Thyroid gland (tissue), 4 donors: ENCODE measurements at places on chromosomes 6 and 20.

GRCh38 chr6:138989098-138989983 is 1.3 kb upstream of the REPS1 start:
- DNase-seq, result no peak

GRCh38 chr20:47686545-47686944 is 98.7 kb downstream of the SULF2 start:
- DNase-seq, result no peak

DNA sequence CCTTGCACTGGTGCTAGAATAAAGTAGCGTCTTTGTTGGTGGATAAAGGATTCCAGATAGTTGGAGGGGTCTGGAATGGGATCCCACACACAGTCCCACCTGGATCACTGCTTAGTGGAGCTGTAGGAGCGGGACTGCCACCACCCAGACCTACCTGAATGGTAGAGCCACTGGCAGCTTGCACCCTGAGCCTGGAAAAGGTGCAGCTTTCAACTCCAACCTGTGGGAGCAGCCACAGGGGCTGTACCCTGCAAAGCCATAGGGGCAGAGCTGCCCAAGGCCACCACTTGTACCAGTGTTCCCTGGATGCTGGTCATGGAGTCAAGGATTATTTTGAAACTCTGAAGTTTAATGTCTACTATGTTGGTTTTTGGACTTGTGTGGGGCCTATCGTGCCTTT is 26.9 kb downstream of the VTA1 start:
- DNase-seq, result no peak

DNA sequence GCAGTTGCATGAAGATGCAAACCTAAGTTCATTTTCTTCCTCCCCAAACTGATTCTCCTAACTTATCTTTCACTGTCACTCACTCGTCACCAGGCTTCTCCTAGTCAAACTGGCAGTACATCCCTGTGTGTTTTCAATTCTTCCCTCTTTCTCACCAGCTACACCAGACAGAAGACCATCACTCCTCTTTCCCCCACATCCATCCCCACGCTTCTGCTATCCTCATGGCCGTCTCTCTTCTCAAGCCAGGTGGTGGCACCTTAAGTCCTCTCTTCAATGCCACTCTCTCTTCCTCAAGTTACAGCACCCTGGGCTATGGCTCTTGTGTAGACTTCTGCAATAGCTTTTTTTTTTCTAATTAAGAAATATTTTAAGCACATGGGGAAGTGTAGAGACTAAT is 14.4 kb upstream of the TREM2 start:
- DNase-seq, result no peak

DNA sequence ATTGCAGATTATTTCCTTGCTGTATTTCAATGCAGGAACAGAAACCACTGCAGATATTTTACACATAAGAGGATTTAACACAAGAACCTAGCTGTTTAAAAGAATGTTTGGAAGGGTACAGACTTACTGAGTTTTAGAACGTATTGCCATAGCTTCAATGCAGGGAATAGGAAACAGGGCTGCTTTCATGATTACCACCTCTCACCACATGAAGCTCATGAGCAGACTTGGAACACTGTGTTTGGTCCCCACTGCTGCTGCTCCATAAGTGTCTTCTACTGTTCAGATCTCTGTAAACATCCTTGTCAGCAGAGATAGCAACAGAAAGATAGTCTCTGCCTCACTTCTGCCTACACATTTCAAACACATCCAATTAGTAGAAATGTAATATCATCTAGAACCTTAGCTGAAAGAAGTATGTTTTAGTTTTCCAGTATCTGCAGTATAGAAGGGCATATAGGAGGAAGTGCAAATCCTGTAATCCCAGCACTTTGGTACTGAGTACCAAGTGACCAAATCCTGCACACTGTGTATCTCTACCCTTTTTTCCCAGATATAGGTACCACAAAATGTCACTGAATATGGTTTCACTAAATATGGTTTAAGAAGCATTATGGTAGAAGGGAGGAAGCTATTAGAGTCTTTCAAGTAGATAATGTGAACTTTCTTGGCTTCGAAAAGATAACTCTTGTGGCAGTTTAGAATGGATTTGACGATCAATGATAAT is 51.9 kb downstream of the STXBP5 start:
- DNase-seq, result no peak

- no peak for DNase-seq
These were observed 8.5 kb downstream of the TMEM242 start for GRCh38 chr6:157314705-157315321.

- DNase-seq, result no peak
These were observed 45.1 kb upstream of the TASP1 start for GRCh38 chr20:13683833-13684232.

DNA sequence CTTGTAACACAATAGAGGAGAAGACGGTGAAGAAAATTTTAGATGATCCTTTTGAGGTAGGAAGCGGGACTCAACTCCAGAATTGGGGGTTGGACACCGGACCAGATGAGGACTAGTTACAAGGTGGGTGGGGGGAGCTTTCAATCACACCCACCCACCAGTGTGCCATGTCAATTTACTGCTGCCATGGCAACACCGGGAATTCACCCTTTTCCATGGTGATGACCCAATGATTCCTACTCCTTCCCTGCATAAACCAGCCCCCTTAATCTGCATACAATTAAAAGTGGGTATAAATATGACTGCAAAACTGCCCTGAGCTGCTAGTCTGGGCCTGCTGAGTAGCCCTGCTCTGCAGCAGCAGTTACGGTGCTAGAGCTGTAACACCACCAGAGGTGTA is 14.7 kb downstream of the RAD21L1 start:
- no peak for DNase-seq

DNA sequence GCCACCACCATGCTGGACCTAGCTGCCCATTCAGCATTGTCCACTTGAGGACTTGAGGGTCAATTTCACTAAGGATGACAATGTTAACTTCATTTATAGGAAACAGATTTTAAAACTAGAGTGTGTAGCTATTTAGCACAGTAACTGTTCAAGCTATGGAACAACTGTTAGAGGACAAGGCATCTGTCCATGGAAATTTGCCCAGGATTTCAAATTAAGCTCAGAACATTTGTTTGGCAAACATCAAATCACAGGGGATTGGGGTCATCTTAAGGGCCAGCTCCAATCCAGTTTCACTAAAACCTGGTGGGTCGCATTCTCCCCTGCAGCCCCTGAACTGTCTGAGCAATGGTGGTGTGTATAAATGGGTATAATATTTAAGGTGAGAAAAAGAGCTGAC is 35.1 kb downstream of the PM20D2 start:
- no peak for DNase-seq

GRCh38 chr20:15682690-15683089 is 890.6 kb downstream of the KIF16B start:
- DNase-seq, result no peak

DNA sequence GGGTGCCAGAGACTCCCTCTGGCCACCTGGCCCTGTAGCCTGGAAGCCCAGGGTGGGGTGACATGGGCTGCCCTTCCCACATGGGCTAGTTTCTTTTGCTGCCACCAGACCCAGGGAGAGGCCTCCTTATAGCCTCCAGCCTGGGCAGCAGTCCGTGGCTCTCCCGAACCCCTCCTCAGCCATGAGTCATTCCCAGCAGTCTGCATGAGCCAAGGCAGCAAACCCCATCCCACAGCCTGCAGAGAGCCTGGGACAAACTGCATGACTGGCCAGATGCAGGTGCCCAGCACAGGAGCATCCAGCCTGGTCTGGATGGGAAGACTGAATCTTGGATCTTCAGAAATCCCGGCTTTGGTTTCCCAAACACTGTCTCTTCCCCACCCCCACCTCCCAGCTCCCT is 75.7 kb downstream of the MRPL14 start:
- no peak for DNase-seq

DNA sequence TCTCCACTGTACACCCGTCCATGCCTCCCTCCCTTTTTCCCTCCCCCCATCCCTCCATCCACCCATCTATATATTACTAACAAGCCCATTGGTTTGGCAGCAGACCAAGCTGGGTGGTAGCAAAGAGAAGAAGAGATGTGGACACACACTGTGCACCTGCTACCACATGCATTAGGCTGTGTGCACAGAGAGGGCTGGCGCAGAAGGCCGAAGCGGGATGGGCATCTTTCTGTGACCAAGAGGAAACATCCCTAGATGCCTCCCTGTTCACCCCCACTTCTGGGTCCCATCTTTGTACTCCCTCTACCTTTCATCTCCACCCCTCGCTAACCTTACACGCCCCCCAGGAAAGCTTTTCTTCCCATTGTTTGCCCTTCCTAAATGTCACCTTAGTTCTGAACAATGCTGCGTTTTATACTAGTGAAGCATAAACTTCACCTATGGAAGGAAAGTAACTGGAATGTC is 64.9 kb upstream of the AFDN start:
- DNase-seq, result no peak

GRCh38 chr6:30554962-30555815 is 1.1 kb downstream of the GNL1 start:
- peak; percentile 57 for DNase-seq

GRCh38 chr6:142071981-142072380 is 60.7 kb upstream of the GJE1 start:
- no peak for DNase-seq

- peak; percentile 68 for DNase-seq
These were observed 61.9 kb upstream of the CITED2 start for GRCh38 chr6:139436200-139436956.

- DNase-seq, result no peak
These were observed 40.1 kb downstream of the ADGRG6 start for GRCh38 chr6:142341855-142342330.

- DNase-seq, result no peak
These were observed 60.0 kb upstream of the EPB41L1 start for GRCh38 chr20:36094497-36094896.

- DNase-seq, result no peak
These were observed 228.7 kb downstream of the GJA1 start for GRCh38 chr6:121664158-121664557.

GRCh38 chr20:11249683-11250082 is 575.9 kb upstream of the JAG1 start:
- DNase-seq, result no peak

GRCh38 chr6:70706491-70707123 is 38.9 kb downstream of the SMAP1 start:
- no peak for DNase-seq

- peak; percentile 69 for DNase-seq
These were observed 54.6 kb downstream of the LYRM4 start for GRCh38 chr6:5205877-5206850.

- no peak for DNase-seq
These were observed 10.6 kb upstream of the EFHC1 start for GRCh38 chr6:52409499-52409898.

- DNase-seq, result no peak
These were observed 227.3 kb downstream of the PREX1 start for GRCh38 chr20:48600470-48600945.

DNA sequence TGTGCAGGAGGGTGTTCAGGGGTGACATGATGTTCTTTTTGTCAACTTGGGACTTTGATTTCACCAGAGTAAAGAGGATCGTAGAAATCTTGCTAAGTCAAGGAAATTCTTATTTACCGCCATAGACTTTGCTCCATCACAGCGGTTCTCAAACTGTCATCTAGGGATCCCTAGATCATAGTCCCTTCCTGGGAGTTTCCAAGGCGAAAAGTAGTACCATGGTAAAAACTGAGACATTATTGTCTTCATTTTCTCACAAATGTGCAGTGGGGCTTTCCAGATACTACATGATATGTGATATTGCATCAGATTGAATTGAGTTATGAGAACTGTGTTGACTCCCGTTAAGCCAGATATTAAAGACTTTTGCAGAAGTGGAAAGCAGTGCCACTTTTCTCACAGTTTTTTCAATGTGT is 79.7 kb downstream of the JARID2 start:
- DNase-seq, result no peak

GRCh38 chr6:6635291-6635690 is 46.8 kb downstream of the LY86 start:
- DNase-seq, result no peak

- DNase-seq, result no peak
These were observed 28.6 kb upstream of the DACT2 start for GRCh38 chr6:168348186-168348585.

DNA sequence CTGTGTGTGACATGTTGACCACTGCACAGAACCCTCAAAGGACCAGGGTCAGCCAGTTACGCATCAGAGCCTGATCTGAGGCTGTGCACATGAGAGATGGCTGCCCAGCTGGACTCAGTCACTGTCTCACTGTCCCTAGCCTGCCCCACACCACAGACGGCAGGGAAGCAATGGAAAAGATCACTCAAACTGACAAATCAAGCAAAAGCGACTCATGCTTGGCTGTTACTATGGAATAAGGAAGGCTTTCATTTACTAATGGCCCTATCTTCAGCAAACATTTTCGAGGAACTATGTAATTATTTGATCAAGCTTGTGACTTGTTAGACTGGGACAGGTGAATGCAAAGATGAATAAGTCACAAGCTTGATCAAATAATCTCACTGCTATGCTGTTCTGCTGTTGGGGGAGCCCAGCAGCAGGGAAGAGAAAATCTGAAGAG is 137.0 kb downstream of the SLC23A2 start:
- no peak for DNase-seq

- no peak for DNase-seq
These were observed at the start of gene ZFP57 for GRCh38 chr6:29680904-29681303. TSS of gene ZFP57 (minus strand) at chr6:29681152. CDS start at chr6:29677003, 4,149 bp downstream.

DNA sequence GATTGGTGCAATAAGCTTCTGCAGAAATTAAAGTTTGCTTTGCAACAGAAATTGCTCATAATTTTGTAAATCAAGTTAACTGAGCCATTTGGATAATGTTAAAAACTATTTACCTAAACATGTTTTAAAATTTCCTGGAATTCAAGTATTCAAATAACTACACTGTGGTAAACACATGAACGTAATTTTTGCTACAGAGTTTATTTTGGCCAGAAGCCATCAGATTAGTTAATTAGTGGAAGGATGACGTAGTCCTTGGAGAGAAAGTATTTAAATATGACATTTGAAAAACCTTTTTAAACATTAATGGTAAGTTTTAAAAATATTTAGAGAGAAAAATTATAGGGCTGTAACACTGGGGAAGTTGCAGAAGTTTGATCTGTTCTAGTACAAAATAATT is 121.2 kb upstream of the UST start:
- DNase-seq, result no peak

- no peak for DNase-seq
These were observed 87.5 kb downstream of the CRYBG1 start for GRCh38 chr6:106448000-106448426.

DNA sequence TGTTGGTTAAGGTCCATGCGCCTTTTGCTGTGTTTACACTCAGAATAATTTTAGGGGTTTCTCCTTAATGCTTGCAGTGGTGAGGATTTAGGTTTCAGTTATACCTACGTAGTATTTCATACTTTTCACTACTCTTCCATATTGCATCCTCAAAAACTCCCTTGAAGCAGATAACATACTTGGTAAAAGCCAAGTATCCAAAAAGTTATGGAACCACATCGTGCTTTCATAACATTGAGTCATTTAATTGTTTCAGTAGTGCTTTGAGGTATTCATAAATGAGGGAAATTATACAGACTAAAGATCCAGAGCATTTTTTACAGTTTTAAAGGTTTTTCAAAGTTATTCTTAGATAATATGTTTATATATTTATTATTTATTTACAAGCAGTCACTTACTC is 4.0 kb upstream of the ATXN1 start:
- no peak for DNase-seq

GRCh38 chr6:43895656-43896328 is 125.8 kb downstream of the VEGFA start:
- DNase-seq, result no peak

GRCh38 chr6:51843456-51844056 is 243.9 kb downstream of the PKHD1 start:
- DNase-seq, result no peak

GRCh38 chr6:140636271-140636907 is 1261.9 kb upstream of the CITED2 start:
- DNase-seq, result no peak
